T-helper 2 cell treated with Interferon-gamma antibody and Interleukin-4, amounts not matched to agents 5 μg/mL and 100 μg/mL, for 36 hours (primary cell): ENCODE measurements at places on chromosomes 1 and 21.

- peak; percentile 75 for DNase-seq
Observed at GRCh38 chr1:9687120-9687873, 35.8 kb downstream of the PIK3CD start.

DNA sequence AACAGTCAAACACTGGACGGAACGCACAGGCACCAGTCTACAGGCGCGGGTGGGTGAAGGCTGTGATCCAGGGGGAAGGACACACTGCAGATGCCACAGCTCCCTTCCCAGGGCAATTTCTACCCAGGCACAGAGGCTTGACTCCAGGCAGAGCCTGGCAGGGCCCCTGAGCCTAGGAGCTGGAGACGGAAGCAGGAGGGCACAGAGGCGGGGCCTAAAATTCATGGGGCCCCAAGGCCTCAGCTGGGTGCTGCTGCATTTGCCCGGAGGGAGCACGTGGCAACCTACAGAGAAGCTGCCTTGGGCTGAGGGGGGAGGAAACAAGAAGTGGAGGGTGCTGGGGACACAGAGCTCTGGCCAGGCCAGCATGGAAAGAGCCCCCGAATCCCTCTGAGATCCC is 41.2 kb downstream of the UBE2G2 start:
- DNase-seq = no peak

DNA sequence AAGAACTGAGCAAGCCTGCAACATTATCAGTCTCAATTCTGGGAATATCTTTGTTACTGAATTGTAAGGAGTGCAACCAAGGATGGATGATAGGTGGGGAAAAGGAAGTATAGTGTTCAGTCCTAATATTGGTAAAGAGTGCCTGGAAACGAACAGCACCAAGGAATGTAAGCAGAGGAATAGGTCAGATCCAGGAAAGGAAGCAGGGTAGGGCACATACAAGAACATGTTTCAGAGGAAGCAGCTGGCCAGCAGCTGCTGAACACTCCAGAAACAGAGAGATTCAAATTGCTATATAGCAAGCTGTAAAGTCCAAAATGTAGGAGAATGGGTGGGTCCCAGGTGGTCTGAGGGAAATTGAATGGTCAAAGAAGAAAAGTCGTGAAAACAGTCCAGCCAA is 37.9 kb downstream of the CRB1 start:
- no peak for DNase-seq

GRCh38 chr1:152946248-152946647 is 758 bp upstream of the SPRR5 start:
- no peak for DNase-seq

DNA sequence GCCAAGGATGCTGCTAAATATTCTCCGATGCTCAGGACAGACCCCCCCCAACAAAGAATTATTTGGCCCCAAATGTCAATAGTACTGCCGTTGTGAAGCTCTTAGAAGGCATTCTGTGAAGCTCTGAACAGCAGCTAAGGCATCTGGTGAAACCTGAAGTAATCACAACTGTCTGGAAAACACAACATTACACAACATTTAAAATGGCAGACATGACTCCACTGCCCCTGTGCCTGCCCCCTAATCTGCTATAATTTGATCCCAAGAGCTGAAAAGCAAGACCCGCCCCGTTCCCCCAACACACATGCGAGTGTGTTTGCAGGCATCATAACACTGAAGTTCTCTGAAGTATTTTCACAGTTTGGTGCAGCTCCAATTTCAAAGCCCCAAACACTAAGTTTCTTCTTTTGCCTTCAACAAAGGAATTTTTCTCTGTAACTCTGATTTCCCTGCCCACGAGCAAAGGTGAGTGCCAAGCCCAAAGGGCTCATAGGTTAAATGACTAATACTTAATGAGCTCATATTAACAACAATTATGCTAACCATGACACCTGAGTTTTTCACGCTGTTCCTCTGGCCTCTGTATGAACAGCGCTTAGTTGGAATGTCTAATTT is 129.2 kb downstream of the CLIC6 start:
- no peak for DNase-seq

DNA sequence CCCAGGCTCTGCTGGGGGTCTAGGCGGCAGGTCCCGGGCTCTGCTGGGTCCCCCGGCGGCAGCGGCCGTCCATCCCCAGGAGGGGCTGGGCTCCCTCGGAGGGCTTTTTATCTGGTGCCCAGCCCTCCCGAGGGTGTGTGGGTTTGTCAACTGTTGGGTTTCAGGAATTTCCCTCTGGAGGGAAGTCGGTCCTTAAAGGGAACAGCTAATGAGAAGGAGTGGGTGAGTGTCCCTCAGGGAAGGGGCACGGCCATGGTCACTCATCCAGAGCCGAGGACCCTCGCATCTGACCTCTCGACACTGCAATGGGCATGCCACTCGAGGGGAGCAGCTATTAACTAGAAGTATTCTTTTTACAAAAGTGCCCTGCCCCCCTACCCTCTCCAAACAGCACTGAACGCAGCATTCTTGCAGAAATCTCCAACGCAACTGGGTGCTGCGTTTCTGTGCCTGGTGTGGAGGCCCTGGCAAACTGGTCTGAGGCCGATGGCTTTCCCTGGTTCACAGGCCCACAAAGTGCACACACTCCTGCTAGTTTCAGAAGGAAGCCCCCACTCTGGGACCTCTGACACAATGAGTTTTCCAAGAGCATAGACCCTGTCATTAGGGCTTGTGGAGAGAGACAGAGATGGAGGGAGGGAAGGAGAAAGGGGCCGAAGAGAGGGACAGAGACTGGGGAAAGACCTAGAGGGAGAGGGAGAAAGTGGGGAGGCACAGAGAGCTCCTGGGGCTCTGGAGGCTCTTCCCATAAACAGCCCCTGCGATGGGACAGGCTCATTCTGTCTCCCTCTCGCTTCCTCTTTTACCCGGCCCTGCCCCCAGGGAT is 1.0 kb upstream of the TSPEAR start:
- DNase-seq = no peak

DNA sequence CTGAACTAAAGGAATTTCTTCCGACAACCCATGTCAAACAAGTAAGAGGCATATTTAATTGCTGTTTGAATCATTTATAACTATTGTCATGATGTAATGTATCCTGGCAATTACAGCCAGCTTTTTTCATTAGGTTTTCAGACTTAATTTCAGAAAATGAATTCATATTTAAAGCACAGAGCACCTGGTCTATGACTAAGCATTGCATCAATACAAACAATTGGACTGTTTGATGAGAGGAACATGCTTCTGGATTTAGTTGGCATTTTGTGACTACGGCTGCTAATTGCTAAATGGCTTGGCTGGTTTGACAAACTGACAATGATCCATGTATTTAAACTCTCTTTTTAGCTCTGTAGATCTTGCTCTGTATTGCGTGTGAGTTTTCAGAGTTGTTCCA is 853.4 kb downstream of the NCAM2 start:
- no peak for DNase-seq

DNA sequence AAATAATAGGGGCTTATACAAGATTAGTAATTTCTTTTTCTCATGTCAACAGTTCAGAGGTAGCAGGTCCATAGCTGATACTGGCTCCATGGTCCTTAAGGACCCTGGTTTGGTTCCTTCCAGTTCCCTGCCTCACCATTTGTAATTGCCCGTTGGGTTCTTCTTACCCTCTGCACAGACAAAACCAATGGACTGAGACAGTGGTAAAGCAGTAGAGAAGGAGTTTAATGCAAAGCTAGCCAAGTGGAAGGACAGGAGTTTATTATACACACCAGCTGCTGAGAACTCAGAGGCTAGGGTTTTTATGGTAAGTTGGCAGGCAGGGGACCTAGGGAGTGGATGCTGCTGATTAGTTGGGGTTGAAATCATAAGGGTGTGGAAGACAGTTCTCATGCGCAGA is 35.9 kb upstream of the AXDND1 start:
- DNase-seq = no peak

DNA sequence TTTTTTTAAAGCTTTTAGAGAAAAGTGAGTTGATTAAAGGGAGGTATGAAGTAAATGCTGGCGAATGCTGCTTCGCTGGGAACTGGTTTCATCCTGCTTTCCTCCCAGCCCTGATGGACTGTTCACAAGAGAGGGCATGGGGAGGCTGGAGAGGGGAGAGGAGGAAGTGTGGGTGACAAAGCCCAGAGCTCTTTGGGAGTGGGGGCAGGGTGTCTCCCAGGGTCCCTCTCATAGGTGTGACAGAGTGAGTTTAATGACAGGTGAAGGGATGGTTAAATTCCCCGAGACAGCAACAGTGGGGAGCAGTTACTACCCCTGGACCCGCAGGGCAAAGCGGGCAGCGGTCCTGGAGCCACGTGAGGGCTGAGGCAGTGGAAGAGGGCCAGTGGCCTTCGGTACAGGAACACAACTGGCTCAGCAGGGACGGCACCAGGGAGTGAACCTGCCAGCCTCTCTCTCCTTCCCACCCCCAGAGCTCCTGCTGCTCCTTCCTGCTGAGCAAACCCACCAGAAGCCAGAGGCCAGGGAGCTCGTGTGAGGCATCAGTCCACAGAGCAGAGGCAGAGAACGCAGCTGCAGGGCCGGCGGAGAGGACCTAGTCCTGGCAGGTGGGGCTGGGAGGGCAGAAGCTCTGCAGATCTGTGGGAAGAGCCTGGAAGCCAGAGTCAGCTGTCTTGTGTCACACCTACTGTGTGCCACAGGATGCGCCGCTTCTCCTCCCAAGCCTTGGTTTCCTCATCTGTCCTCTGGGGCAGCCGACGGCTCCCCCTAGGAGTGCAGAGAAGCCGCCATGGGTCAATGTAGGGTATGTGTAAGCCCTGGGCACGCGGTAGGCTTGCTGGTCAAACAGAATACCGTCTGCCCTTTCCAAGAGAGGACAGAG is 20.9 kb upstream of the LRP8 start:
- DNase-seq = no peak

DNA sequence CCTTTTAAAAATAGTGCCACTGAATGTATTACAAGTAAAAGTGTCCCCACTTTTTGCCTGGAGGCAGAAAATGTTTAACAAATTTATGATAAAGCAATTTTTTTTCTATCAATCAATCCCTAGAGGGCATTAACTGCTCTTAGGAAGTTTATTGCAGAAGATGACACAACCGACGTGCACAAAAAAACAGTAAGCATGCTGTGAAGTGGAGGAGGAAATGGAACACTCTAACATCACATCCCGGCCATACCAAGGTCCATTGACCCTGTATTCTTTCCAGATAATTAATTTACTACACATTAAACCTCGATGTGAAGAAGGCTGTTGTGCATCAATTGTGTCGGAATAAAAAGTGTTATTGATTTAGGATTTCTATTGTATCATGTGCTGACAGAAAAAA is 264.9 kb upstream of the NR5A2 start:
- no peak for DNase-seq

- DNase-seq = peak; percentile 19
Observed at GRCh38 chr1:37764414-37764825, 500 bp downstream of the EPHA10 start.

DNA sequence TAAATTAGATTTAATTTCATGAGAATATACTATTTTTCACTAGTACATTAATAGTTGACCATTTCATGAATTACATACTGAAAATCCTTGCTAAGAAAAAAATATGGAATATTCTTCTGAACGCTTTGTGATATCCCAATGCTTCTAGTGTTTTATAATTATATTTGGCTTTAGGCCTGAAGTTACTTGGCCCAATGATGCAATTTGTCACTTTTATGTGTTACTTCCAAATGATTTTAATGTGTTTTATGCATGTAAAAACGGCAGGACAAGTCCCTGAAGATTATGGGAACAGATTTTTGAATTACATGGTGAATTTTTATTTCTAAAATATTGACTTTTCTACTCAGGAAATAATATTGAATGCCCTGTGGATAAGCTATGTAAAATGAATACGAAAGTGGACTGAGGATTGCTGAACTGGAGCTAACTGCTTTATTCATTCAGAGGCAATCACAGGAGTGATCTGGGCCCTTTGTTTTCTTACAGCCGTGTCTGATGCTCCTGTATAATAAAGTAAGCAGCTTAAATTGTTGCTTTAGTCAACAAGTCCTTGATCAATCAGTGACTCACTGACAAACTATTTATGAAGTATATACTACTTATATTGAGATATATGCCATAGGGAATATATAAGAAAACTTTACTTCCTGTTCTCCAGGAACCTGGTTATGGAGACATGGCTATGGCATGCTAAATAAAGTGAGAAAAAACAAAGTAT is 543.0 kb upstream of the RGS18 start:
- DNase-seq = no peak

- no peak for DNase-seq
Observed at GRCh38 chr1:1619917-1620361, 4.6 kb downstream of the MIB2 start.

DNA sequence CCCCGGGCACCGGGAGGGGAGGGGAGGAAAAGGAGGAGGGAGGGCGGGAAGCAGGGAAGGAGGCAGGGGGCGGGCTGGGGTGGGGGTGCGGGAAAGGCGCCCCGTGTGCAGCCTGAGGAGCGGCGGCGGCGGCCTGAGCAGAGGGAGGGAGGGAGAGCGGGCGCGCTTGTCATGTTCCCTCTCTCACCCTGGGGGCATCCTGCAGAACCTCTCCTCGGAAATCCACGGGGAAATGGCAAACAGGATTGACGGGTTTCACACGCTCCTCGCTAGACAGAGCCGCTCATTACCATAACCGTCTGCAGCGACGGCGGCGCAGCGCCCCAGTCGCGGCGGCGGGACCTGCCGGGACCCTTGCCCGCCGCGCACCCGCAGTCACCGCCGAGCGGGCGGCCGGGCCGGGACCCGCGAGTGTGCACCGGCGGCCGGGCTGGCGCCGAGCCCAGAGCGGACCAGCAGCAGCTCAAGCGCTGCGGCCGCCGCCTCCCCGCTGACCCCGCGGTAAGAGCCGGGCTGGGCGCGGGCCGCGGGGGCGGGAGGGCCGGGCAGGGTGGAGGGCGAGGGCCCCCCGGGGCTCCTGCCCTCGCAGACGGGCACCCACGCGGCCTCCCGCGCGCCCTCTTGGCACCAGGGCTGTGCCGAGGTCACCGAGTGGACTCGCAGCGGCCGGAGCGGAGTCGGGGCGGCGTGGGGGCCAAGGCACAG is at the start of gene SERTAD4:
TSS of gene SERTAD4 (plus strand) at position 286 of the 705 bp plus-strand sequence. CDS start 5,165 bp downstream, outside the sequence.
- DNase-seq = no peak

DNA sequence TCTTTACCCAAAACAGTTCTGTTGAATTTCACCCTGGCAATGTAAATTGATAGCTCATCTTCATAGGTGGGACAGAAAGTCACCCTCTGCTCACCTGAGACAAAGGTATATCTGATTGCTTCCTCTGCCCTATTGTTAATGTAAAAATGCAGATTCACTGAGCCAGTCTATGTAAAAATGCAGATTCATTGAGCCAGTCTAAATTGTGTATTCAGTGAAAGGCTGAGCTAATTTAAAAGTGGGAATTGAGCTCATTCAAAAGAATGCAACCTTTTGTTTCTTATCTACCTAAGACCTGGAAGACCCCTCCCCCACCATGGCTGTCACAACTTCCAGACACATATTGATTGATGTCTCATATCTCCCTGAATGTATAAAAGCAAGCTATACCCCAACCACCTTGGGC is 4.8 kb upstream of the MYSM1 start:
- no peak for DNase-seq

GRCh38 chr1:55888685-55889317 is 673.6 kb upstream of the USP24 start:
- DNase-seq = no peak

DNA sequence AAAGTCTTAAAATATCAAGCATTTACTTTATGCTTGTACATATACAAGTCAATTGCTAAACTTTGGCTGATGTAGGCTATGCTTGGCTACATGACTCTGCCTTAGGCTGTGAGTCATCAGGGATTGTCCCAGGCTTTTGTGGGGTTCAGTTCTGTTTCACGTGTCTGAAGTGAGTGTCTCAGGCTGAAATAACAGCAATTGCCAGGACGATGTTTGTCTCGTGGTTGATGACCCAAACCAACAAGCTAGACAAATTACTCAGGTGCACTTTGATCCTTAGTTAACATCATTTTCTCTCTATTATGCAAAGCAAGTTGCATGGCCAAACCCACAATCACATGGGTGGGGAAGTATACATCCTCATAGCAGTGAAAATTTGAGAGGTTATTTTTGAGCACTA is 410.1 kb downstream of the BRINP3 start:
- DNase-seq = no peak

- no peak for DNase-seq
Observed at GRCh38 chr1:14769486-14770274, 171.2 kb downstream of the KAZN start.
